ENCODE measurements at places on chromosomes 7 and 10.
A peak's percentile ranks its signal among the peaks of the same experiment; 100 is the strongest.

GRCh38 chr7:117014673-117015133 is 61.4 kb downstream of the ST7 start:
- DNase-seq = no peak

- no peak for DNase-seq
These were observed 69.0 kb upstream of the PDCD4 start for GRCh38 chr10:110802551-110803238.

DNA sequence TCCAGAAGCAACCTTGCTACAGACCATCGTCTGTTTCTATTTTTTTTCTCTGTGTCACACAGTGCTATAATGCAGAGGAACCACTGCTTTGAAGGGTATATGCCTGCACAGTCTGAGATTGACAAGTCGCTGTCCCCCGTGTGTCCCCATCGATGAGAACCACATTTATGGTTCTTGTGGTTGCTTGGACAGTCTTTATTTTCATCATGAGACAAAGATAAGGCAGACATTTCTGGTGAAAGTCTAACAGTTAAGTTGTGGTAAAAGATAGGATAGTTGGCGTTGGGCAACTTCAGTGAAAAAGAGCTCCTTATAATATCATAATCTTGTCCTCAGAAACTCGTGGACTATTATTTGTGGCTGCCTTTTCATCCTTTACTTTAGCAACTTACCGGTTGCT is 6.3 kb upstream of the AKR1E2 start:
- DNase-seq = no peak

GRCh38 chr7:2959103-2959680 is 84.5 kb downstream of the CARD11 start:
- no peak for DNase-seq

GRCh38 chr7:78769481-78770101 is 683.9 kb downstream of the MAGI2 start:
- no peak for DNase-seq

GRCh38 chr7:55127622-55128081 is 108.8 kb downstream of the EGFR start:
- no peak for DNase-seq

GRCh38 chr10:69323622-69324021 is 45.3 kb downstream of the HK1 start:
- DNase-seq = no peak

- DNase-seq = no peak
These were observed 129.8 kb upstream of the TMEM229A start for GRCh38 chr7:124162667-124163066.

- DNase-seq = no peak
These were observed 140.7 kb upstream of the AOAH start for GRCh38 chr7:36865019-36865418.

DNA sequence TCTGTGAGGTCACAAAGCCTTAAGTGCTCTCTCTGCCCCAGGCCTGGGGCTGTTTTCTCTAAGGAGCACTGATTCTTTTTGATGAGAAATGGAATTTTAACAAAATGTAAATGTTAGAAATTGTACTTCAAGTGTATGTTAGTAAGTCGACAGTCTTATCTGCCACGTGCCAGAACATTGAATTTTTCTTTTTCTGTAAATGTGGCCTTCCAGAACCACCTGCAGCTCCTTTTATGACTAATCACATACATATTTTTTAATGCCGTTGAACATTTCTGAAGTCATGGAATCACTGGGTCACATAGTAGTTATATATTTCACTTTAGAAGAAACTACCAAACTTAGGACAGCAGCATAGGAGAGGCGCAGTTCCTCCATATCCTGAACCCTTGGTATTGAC is 38.0 kb downstream of the UBE3C start:
- no peak for DNase-seq

GRCh38 chr7:135386776-135387175 is 123.1 kb downstream of the CNOT4 start:
- DNase-seq = no peak

DNA sequence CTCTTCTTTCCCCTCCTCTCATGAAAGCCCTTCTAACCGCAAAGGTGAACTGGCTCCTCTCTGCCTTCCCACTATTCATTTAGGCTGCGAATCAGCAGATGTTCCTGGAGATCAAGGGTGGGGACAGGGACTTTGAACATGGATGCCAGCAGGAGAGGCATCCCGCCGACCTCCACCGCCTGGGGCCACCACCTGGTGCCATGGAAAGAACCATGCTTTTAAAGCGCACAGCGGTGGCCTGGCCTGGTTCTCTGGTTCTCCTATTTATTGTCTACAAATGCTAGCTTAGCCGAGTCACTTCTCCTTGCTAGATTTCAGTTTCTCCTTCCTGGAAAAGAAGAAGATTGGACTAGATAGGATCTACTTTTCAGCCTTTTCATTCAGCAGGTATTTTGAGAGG is 43.2 kb upstream of the KCNMA1 start:
- no peak for DNase-seq

DNA sequence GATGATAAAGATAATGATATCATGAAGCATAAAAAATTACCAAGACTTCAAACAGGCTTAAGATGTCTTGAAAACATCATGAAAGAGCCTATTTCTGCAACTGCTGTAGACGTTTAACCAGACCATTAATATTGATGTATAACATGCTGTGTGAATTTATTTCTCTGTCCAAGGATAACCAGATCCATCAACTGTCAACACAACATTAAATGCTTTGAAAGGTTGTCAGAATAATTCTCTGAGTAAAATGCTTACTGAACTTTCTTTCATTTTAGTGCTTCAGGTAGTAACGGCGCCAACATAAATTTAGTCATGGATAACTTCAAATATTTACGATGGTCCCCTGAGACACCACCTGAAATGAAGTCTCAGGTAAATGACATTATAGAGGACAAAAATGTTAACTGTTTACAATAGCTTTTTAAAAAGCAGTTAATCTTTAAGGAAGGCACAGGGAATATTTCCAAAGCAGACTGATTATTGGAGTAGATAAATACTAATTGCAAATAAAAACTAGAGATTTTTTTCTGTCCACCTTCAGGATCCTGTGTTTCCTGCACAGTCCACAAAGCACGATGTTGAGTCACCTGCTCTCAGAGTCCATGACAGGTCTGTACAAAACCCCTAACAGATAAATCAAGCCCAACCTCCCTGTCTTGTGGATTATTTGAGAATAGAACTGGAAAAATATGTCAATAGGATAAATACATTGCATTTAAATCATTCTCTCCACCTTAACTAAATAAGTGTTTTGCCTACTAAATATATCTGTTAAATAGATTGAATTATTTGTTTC is 1213.2 kb downstream of the XPNPEP1 start:
- no peak for DNase-seq

- DNase-seq = no peak
These were observed 168.9 kb upstream of the TMEM72 start for GRCh38 chr10:44742248-44742647.

DNA sequence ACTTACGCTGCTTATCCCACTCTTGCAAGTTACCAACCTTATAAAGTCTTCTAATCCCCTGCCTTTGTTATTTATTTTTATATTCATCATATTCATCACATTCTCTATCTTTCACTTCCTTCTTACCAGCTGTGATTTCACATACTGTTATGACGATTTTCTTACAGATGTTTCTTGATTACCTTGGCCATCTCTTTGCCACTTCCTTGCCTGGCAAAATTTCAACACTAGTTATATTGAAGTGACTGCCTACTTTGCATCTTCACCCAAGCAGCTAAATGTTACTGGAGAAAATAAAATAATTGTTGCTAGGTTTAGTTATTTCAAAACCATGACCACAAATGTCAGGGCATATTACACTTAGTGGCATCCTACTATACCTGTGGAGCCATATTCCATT is 8.8 kb upstream of the STEAP4 start:
- DNase-seq = no peak

DNA sequence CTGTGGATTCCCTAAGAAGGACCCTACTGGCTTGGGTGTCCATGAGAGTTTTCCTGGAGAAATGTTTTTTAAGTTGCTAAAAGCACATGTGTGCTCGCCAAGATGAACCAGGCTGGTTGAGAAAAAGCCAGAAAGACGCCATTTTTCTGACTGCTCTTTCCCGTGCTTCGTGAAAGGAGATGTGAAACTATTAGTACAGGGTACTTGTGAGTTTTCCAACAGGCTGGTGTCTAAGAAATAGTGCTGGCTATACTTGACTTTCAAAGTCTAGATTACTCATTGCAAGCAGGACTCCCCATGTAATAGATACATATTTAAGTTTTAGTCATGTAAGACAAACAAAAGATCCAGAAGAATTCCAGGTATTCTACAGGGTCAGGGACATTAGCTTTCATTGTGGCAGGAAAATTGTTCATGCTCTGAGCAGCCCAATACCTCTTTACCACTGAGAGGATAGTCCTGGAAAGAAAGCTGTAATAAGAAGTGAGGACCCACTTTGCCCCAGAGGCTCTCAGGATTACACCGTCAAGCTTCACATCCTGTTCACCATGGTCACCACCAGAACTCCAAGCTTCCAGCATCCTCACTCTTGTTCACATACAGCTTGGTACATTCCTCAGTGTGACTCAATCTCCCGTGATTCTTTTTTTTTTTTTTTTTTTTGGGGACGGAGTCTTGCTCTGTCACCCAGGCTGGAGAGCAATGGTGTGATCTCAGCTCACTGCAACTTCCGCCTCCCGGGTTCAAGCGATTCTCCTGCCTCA is 43.8 kb upstream of the ICA1 start:
- no peak for DNase-seq

DNA sequence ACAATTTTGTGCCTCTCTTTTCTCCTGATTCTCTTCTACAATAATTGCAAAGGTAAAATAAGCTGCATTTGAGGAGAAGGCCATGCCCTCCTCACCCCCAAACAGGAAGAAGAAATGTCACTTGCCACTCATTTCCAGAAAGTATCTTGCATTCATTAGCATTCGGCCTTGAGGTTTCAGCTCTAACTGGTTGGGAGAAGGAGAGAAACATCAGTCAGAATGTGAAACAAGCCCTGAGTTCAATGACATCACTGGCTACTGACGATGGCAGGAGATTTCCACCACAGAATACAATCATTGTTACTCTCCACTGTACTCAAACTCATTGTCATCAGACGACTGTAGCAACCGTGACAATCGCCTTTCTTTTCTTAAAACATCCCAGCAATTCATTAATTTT is 72.8 kb downstream of the PRKCQ start:
- DNase-seq = no peak

DNA sequence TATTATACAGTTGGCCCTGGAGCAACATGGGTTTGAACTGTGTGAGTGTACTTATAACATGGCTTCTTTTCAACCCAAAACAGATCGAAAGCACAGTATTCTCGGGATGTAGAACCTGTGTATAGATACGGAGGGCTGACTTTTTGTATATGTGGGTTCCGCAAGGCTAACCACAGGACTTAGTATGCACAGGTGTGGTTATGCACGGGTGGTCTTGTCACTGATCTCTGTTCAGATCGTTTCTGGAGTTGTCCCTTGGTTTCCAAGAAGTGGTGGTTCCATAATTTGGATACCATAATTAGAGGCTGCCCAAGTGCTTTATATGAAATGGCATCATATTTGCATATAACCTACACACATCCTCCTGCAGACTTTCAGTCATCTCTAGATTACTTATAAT is 10.9 kb upstream of the BHLHA15 start:
- DNase-seq = no peak

- DNase-seq = no peak
These were observed 107.5 kb downstream of the ELMO1 start for GRCh38 chr7:37341033-37341630.

GRCh38 chr7:140404565-140405065 is 757 bp downstream of the RAB19 start:
- no peak for DNase-seq

- no peak for DNase-seq
These were observed 9.6 kb upstream of the EIF3A start for GRCh38 chr10:119090026-119090795.

DNA sequence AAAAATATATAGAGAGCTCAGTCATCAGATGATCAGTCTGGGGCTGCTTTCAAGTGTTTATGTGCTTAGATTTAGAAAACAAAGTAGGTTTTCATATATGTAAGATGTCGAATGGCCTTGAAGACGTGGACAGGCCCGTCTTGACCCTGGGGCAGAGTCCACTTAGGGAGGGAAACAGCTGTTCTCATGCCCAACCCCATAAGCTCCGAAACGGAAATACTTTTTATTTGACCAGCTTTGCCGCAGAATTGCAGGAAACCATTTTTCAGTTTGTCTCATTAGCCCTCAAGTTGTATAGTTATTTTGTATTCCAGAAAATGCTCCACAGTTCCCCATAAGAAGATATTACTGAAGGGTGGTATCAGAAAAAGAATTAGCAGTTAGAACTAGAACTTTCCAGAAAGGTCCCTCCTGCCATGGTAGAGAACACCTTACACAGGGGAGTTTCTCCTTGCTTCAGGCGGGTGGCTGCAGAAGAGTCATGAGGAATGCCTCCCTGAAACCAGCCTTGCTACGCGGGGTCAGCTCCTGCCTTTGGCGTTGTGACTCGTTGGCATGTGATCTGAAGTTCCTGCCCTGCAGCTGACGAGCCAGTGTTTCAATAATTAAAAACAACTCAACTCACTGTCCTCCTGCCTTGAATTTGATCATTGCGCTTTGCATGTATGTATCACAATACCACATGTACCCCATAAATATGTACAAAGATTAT is 192.7 kb downstream of the CELF2 start:
- DNase-seq = no peak

GRCh38 chr7:57775396-57776088 is 325.6 kb downstream of the ZNF716 start:
- DNase-seq = no peak

- DNase-seq = peak; percentile 33
These were observed 598 bp upstream of the ZEB1 start for GRCh38 chr10:31318382-31318853.

DNA sequence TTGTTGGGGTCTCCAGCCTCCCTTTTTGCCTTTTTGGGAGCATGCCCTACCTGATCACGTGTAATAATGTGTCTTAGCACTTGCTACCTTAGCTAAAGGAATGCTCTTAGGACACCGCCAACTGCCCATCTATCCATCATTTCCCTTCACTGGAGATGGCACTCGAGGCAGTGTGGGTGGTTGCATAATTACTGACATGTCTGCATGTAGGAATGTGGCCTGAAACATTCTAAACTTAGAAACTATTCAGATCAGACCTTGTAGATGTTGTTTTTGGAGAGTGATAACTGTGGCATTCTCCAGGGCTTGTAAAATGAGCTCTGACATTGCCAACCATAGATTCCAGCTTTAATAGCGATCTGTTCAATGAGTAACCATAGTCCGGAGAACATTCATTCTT is 365.8 kb downstream of the BBS9 start:
- DNase-seq = no peak

GRCh38 chr10:88551246-88551645 is 31.9 kb downstream of the RNLS start:
- DNase-seq = no peak

GRCh38 chr10:125151170-125151552 is 9.2 kb downstream of the CTBP2 start:
- DNase-seq = no peak

DNA sequence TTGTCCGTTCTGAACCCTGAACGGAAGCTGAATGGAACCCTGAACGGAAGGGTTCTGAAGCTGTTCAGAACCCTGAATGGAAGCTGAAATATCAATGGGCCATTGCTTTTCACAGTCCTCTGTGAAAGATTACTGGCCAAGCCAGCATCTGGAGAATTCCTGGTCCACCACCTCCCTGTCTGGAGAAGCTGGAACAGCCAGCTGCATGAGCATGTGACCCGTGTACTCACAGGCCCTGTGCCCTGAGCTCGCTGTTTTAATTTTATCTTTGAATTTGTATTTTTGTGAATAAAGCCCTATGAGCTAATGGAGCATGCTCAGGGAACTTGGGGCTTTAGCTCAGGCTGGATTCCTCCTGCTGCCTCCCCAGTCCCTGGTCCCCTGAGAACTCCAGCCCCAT is 37.2 kb downstream of the HTRA1 start:
- DNase-seq = no peak
